ENCODE measurements at places on chromosomes 3 and 15.

DNA sequence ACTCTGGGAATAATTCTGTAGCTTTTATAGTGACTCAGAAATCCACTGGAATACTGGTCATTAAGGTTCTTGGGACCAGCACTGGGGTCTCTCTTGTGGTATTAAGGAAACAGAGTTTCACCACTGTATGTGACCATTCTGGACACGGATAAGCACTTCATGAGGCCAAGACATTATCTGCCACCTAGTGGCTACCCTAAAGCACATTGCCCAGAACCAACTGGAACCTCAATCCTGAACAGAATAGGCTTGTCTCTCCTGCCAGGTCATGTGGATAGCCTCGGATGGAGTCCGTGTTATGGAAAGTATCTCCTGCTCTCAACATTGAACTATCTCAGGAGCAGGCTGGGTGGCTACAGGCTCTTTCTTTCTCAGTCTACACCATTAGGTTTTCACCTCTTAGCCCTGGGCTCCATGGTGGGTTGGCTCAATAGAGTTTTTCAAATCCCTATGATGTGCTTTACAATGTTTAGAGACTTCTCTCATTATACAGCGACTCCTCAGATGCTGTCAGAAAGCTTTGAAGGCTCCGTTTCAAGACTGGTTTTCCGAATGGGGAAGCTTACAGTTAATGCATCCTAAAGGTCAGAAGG is 167.6 kb upstream of the ST8SIA2 start:
- DNase-seq: no peak

GRCh38 chr3:38029400-38030125 is at the start of gene PLCD1:
PLCD1 (minus strand) TSS chr3:38029642; CDS start chr3:38029539, 103 bp downstream.
- peak; percentile 36 for DNase-seq

DNA sequence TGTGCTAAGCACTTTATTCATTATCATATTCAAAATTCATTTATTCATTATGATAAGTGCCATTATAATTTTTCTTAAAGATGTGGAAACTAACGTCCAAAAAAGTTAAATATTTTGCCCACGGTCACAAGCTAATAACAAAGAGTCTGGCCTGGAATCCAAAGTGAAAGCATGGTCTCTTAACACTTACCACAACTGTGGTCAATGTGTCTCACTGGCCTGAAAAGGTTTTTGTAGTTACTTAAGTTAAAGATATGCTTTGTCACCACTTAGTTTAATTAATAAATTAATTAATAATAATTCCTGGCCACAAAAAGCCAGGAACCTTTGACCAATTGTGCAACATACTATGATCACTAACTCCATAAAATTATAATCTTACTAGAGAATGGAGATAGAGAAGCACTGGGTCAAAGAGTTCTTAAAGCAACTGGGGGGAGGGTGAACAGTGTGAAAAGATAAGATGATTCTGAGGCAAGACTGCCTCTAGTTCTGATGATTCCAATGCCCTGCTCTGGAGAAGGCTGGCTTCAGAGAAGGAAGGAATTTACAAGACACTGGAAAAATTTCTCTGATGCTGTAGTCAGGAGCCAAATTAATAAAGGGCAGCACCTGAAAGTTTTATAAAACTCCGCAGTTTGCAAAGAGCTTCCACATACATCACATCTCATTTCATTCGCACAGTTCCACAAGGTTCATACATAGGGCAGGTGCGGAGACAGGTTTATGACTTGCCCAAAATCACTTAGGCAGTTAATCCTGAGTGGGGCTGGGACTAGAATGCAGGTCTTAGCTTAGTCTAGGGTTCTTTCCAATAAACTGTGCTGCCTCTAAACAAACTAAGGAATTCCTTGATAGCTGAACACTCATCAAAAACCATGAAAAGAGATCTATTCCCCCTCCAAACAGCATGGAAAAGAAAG is 32.5 kb downstream of the NPTN start:
- no peak for DNase-seq

DNA sequence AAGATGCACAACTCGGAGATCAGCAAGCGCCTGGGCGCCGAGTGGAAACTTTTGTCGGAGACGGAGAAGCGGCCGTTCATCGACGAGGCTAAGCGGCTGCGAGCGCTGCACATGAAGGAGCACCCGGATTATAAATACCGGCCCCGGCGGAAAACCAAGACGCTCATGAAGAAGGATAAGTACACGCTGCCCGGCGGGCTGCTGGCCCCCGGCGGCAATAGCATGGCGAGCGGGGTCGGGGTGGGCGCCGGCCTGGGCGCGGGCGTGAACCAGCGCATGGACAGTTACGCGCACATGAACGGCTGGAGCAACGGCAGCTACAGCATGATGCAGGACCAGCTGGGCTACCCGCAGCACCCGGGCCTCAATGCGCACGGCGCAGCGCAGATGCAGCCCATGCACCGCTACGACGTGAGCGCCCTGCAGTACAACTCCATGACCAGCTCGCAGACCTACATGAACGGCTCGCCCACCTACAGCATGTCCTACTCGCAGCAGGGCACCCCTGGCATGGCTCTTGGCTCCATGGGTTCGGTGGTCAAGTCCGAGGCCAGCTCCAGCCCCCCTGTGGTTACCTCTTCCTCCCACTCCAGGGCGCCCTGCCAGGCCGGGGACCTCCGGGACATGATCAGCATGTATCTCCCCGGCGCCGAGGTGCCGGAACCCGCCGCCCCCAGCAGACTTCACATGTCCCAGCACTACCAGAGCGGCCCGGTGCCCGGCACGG is 991 bp downstream of the SOX2 start:
- no peak for DNase-seq

DNA sequence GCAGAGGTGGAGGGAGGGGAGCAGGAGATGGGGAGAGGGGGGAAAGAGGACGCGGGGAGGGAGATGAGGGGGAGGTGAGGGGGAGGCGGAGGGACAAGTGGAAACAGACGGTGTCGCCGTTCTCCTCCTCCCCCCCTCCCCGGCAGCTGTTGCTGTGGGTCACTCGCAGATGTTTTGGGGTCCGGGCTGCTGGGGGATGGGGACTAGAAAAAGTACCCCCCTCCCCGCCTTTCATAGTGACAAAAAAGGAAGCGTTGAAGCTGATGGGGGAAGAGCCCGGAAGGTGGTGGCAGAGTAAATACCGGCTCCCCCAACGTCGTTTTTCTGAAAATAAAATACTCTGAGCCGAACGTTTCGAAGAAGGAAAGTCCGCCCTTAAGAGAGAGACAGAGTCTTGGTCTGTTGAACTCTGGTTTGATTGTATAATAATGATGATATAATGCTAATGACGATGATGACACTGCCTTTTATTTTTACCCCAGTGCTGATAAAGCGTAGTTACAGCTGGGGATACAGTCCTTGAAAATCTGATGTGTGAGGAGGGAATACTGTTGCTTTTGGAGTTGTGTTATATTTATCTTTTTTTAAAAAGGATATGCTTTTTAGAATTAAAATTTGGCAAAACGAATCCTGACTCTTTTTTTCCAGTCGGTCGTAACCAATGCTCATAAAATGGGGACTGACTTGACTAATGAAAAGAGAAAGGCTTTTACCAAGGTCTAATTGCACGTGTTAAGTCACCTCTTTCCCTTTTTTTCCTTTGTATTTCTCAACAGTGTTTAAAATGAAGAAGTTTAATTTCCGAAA is 993 bp downstream of the STXBP5L start:
- no peak for DNase-seq

DNA sequence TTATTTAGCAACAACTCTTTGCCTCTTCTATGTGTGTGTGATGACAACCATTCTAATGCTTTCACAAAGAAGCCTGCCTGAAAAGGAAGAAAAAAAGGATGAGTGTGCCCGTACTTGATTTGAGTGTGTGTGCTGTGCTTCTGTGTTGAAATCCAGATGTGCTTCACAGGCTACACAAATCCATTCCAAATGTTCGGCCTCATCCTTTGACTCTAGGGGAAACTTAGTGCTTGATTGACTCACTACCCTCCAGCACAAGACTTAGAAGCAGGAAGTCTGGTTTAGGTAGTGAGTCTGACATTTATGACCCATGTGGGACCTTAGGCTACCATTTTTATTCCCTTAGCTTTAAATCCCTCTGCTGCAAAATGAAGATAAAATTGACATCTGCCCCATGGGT is 108.8 kb upstream of the PLAAT1 start:
- no peak for DNase-seq

DNA sequence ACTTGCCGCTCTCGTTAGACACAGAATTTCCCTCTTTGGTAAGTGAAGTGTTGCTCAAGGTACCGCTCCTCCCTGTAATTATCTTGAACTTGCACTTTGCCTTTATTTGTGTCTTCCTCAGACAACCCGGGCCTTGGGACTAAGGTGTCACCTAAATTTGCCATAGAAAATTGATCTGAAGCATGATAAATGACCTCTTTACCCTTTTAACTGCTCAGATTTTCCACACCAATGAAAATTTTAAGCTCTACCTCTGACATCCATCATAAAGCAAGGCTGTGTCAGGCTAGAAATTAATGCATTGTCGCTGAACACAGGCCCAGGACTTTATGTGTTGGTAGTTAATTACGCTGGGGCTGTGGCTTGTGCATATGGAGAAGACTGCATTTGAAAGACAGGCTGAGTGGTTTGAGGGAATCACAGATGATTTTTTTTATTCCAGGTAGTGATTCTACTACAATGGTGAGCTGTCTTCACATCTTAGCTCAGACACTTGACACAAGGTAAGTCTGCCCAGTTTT is 199.6 kb upstream of the CHRM5 start:
- no peak for DNase-seq

GRCh38 chr15:63604281-63604680 is 7.1 kb downstream of the FBXL22 start:
- no peak for DNase-seq

DNA sequence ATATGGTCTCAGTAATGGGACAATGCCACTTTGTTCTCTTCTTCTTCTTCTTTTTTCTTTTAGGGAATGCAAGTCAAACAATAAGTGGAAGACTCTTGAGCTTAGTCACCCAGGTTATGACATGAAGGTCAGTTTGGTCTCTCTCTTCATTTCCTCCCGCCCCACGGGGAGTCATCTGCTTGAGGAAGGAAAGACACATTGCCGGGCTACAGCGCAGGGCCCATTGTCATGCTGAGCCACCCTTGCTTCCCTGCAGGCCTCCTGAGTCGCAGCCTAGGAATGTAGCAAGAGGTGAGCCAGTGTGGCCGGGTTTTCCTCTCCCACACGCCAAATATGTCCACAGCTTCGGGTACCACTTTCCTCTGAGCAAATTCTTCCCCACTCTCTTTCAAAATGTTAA is 47.6 kb downstream of the RAP2B start:
- DNase-seq: no peak

DNA sequence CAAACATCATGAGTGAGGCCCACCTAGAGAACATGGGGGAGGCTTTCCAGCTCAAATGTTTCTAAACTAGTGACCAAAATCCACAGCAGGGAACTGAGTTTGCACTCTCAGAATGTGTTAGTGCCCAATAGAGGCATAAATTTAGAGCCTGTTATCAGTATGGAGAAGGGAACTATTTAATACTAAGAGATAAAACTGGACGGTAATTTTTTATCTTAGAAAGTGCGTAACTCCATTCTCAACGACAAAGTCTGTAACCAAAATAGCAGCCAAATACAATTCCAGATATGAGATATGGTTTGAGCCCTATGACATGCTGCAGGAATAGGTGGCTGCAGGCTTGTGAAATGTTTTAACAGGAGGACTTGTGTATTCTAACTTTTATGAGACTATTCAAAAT is 3.5 kb downstream of the B3GALNT1 start:
- DNase-seq: no peak

DNA sequence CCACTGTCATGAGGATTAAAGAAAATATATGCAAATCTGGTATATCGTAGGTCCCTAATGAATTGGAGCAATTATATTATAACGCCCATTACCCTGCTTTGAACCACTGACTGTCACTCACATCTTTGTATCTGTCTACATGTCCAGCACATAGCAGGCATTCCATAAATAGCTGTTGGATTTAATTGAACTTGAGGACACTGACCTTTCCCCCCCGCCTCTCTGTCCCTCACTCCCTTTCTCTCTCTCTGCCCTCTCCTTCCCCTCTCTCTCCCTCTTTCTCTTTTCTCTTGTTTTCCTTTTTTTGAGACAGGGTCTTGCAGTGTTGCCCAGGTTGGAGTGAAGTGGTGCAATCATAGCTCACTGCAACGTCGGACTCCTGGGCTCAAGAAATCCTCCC is 233.0 kb downstream of the CD47 start:
- no peak for DNase-seq

DNA sequence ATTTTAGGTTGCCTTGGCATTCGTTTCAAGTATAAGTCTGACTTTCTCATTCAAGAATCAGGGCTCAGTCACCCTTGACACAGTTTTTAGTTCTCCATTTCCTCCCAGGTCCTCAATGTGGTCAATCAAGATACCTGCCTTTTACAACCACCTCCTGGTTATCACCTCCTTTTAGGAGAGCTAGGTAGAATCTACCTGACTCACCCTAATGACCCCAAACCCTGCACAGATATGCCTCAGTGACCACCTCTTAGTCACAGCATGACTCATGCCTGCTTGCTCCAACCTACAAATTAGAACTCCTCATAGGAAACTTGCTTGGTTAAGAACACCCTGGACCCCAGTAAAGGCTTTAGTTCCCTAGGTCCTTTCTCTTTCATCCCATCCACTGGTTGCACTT is 22.5 kb downstream of the DMXL2 start:
- no peak for DNase-seq

- no peak for DNase-seq
Observed at GRCh38 chr3:188274249-188274915, 120.4 kb downstream of the LPP start.

DNA sequence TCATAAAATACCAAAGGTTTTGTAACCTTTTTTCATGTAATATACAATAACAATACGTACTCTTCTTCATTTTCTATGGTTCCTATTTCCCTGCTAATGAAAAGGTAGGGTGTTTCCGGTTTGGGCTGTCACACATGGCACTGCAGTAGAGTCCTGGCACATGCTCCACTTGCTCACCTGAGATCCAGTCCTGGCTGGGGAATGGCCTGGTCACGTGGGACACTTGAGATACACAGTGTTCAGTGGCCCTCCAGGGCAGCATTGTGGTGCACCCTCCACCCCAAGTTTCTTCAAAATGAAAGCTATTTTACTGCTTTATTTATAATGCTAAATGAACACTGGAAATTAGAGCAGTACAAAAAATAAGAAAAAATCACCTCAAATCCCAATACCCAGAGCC is 23.2 kb downstream of the MRPS25 start:
- DNase-seq: no peak

- DNase-seq: no peak
Observed at GRCh38 chr3:186214670-186215069, 105.8 kb upstream of the ETV5 start.
